ENCODE measurements at places on chromosomes 6 and 20.

- no peak for DNase-seq
Measured at GRCh38 chr6:169832247-169832948, 81.0 kb downstream of the ERMARD start.

- peak; percentile 83 for DNase-seq
Measured at GRCh38 chr6:169282043-169282442, 28.4 kb upstream of the THBS2 start.

DNA sequence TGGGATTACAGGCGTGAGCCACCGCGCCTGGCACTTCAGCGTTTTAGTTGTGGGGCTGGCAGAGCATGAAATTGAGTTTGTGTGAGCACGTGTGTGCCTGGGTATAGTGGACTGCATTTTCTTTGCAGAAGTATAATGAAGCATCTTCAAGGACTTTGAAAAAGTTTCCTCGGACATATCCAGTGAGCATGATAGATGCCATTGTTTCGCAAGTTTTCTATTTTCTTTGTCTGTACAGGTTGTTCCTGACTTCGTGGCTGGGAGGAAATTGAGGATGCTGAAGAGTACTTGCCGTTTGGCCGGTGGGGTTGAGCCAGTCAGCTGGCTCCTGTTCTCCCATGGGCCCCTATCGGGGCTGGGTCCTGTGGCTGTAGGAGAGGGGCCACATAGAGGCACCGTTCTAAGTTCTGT, 55.9 kb downstream of the RREB1 start:
- DNase-seq, result no peak

DNA sequence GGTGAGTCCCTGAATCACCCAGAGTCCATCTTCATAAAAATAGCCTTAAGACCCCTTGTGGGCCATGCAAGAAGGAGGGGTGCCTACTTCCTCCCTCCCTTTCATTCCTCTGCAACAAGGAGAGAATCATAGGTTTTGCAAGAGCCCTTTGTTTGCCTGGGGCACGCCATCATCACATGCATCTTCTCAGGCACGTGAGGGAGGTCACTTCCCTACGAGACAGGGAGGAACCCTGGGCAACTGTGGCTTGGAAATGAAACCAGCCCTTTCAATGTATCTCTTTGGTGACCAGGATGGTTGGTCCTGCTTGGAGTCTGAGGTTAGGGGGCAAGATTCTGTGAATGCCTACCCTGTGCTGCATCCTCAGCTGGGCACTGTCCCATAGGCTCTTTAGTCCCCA, 194.8 kb downstream of the MAFB start:
- no peak for DNase-seq

GRCh38 chr6:14231501-14232280, 114.1 kb downstream of the CD83 start:
- DNase-seq, result no peak

- DNase-seq, result no peak
Measured at GRCh38 chr20:57654363-57654997, 34.3 kb upstream of the ZBP1 start.

DNA sequence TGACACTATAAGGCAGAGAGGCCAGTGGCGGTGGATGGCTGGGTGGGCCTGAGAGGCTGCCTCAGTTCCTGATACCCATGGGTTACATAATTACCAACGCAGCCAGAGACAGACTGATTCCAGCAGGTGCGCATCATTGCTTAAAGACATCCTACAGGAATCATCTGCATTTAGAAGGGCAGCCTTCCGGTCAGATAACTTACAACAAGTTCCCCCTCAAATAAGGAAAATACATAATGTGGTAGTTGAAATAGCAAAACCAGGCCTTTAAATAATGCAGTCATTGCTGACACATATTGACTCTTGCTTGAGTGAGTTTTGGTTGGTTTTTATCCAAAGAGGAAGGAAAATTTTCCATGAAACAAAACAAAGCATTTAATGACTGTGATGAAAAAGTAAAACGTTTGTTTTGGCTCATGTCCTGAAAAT, 81.9 kb downstream of the SIM1 start:
- DNase-seq, result no peak

- no peak for DNase-seq
Measured at GRCh38 chr6:90216072-90216977, 80.3 kb downstream of the BACH2 start.

- no peak for DNase-seq
Measured at GRCh38 chr20:64064145-64064698, 1.2 kb downstream of the TCEA2 start.

DNA sequence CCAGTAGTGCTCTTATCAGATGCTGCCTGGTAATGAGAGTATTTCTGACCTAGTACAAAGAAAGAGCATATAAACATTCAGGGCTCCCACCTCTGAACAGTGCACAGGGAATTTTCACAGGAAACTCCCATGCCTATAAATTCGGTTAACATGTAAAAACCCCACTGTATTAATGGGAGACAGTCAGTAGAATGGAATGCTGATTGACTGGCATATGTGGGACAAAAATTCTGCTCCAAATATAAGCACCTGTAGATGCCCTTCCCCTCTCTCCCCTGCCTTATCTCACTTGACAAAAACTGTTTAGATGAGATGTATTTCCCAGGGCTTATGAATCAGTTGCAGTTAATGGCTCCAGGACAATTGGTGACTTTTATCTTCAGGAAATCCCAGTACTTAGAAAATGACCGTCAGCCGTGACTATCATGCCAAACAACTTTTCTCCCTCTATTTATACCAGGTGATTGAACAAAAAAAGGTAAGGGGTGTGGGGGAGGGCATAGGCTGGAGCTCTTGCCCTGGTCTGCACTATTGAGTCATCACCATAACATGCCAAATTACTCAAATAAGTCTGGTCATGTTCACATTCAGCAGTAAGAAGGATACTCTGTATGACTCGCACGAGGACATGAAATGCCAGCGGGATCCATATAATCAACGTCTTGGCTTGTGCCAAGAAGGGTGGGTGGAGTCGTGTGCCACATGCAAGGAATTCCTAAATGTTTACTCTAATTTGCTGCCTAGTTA, 176.4 kb upstream of the BMP2 start:
- no peak for DNase-seq

- DNase-seq, result no peak
Measured at GRCh38 chr6:44672841-44673240, 285.3 kb downstream of the CDC5L start.

GRCh38 chr20:43171930-43172329, 17.8 kb downstream of the PTPRT start:
- no peak for DNase-seq

DNA sequence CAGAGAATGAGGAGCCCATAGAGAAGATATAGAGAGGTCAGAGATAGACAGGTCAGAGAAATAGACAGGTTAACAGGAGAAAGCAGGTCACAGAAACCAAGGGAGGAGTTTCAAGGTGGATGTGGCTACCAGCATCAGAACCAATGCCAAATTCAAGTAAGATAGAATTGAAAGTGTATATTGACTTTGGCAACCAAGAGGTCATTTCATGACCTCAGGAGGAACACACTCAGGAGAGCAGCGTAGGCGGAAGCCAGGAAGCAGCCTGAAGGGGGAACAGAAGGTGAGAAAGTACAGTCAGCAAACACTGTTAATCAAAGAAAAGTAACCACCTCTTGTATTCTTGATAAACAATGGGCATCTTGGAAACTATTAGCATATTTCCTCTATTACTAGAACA, 33.9 kb upstream of the ALDH8A1 start:
- DNase-seq, result no peak

GRCh38 chr6:63543001-63543400, 29.3 kb upstream of the LOC128125822 start:
- DNase-seq, result no peak

DNA sequence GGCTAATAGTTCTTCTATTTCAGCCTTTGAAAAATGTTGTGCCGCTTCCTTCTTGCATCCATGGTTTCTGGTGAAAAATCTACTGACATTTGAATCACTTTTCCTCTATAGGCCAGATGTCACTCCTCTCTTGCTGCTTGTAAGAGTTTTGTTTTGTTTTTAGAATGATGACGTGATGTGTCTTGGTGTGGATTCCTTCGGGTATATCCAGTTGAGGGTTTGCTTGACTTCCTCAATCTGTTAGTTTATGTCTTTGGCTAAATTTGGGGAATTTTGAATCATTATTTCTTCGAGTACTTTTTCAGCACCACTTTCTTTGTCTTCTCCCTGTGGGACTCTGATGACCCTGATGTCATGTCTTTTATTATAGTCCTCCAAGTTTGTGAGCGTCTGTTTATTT, 175.5 kb downstream of the MYLK4 start:
- DNase-seq, result no peak

- peak; percentile 74 for DNase-seq
Measured at GRCh38 chr20:61486198-61486597, 234.1 kb downstream of the CDH4 start.

DNA sequence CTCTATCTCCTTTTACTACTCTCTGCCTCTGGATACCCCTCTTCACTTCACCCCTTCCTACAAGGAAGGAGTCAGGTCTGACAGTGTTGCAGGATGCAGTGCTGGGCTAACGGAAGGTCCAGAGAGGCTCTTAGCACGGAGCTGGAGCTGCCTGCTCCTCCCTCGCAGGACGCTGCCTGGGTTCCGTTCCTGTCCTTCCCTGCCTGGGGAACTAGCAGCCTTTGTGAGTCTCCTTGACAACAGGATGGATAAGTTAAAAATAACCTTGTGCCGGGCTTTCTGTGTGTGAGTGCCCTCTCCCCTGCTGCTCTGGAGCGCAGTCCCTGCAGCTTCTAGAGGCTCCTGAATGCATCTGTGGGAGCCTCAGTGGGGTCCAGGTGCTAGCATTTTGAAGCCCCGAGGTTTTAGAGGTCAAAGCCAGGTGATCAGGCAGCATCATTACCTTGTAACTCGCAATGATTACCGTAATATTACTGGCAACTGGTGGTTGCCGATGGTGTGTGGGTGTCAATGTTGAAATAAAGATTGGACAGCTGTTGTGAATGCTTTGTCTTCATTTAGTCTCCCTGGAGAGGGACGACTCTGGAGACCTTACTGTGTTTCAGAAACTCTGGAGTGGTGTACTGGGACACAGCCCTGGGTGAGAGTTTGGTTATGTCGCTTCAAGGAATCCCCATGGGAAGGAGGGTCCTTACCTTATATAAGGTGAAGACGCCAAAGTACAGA, 44.4 kb downstream of the CDS2 start:
- DNase-seq, result no peak

DNA sequence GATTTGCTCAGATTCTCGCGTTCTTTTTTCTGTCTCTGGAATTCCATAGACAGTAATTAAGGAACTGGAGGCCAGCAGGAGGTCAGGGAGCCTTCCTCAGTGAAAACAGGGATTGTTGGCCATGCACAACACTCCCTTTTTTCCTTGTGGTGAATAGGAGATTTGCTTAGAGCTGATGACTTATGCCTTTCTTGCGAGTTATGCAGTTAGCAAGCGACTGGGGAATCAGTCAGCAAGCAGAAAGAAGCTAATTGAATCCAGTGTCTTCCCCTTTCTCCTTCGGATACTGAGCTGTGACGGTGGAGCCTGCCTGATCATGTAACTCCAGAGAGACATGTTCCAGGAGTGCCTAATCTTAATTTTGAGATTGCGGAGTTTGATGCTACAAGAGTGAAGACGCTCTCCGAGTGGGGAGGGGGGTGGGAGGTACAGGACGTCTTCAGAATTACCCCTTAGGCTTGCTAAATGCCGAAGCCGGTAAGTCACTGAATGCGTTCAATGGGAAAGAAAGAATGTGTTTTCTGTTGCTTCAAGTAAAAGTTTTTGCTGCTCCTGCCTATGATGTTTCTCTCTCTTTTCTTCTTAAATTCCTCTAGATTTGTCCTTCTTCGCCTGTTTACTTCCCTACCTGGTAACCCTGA, 165.9 kb downstream of the SASH1 start:
- DNase-seq, result no peak

DNA sequence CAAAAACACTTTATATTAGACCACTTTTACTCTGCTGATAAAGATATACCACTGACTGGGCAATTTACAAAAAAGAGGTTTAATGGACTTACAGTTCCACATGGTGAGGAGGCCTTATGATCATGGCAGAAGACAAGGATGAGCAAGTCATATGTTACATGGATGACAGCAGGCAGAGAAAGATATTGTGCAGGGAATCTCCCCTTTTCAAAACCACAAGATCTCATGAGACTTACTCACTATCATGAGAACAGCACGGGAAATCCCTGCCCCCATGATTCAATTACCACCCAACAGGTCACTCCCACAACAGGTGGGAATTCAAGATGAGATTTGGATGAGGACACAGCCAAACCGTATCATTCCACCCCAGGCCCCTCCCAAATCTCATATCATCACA, 1383.8 kb upstream of the MAP3K7 start:
- DNase-seq, result no peak

GRCh38 chr6:136961848-136962247, 39.7 kb downstream of the SLC35D3 start:
- DNase-seq, result no peak

DNA sequence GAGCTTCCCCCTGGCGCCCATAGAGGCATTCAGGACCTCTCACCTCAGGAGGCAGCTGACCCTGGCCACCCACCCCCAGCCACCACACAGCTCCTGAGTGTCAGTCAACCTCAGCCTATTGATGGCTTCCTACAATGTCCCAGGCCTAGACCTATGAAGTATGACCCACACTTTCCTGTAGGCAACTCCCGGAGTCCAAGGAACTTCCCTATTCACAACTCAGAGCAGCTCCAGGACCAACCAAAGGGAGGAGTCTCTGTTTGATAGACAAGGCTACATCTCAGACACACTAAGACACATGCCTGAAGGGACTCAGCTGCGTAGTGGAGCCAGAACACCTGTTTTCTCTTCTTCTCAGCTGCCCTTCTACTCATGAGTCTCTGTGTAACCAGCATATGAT, 169.1 kb downstream of the MAFB start:
- DNase-seq, result no peak

GRCh38 chr6:104682722-104683643, 176.7 kb downstream of the HACE1 start:
- no peak for DNase-seq

DNA sequence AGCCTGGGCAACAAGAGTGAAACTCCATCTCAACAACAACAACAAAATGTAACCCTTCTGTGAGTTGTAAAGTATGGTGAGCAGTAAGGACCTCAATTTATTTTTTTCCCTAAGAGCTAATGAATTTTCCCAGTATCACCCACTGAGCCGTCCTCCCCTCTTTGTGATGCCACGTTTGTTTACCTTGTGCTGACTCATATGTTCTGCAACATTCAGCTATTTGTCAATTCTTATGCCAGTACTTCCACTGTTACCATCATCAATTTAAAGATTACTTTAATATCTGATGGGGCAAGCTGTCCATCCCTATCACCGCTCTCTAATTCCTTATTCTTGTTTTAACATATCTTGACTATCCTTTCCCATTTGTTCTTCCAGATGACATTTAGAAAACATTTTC, 37.5 kb downstream of the MAK start:
- DNase-seq, result no peak

GRCh38 chr20:25082498-25082873, 545 bp upstream of the VSX1 start:
- no peak for DNase-seq
